ENCODE measurements at places on chromosomes 7 and 10.

GRCh38 chr7:48058990-48059389 is 23.6 kb downstream of the C7orf57 start:
- no peak for DNase-seq

- no peak for DNase-seq
Observed at GRCh38 chr7:80134536-80135308, at the start of gene GNAI1. GNAI1 (plus strand) TSS chr7:80134831; CDS start chr7:80135161, 330 bp downstream.

DNA sequence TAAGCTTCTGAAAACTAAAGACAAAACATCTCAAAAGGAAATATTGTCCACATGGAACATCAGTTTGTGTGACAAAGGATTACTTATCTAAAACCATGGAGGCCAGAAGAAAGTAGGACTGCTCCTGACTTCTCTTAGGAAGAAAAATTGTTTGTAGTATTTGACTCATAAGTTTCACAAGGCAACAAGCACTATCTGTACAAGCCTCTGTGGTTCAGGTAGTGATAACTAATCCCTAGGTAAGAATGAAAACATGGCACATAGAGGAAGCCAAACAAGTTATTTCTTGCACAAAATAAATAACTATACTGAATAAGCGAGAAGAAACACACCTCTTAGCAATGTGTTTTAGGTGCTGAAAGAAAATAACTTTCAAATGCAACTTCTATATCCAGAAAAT is 30.3 kb downstream of the TFPI2 start:
- DNase-seq: no peak

- DNase-seq: no peak
Observed at GRCh38 chr7:101916041-101916800, 98.8 kb downstream of the CUX1 start.

DNA sequence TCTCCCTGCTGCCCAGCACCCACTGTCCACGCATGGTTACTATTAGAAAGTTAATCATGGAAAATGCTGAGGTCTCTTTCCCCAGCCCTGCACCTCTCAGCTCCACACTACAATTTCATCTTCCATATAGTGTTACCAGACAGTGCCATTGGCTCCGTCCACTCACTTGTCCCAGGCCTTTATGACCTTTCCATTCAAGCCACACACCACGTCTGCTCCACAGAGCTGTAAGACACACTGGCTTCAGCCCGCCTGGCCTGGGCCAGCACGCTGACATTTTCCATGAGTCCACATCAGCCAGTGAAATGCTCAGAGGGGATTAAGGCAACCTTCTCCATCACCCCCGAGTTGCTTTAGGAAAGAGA is 118.7 kb downstream of the KCNMA1 start:
- no peak for DNase-seq

GRCh38 chr10:69614130-69614529 is 15.9 kb upstream of the FAM241B start:
- no peak for DNase-seq

DNA sequence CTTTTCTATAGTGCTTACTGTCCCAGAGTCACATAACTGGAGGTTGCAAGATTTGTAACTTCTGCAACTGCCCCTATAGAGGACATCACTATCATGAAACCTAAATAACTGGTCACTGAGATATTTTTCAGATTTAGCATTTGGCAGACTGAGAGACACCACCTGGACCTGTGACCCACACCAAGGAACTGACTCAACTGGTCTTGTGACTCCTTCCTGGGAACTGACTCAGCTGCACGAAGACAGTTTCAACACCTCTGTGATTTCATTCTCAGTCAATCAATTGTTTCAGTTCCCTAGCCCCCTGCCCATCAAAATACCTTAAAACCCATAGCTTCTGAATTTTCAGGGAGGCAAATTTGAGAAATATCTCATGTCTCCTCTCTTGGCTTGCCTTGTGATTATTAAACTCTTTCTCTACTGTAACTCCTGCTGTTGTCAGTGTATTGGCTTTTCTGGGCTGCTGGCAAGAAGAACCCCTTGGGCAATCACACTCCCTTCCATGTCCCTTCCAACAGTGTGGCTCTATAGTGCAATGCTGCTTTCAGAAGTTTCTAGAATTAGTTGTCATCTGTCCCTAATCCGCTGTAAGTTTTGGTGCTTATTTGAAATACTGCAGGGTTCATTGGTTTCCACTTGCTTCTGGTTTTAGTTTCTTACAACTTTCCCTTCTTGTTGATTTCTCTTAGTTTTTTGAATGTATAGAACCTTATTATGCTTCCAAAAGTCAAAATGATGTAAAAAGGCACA is 127.8 kb upstream of the ADCY1 start:
- no peak for DNase-seq

- DNase-seq: no peak
Observed at GRCh38 chr7:66500087-66500486, 128.6 kb upstream of the KCTD7 start.

- no peak for DNase-seq
Observed at GRCh38 chr10:95964756-95965155, 57.0 kb downstream of the CC2D2B start.

DNA sequence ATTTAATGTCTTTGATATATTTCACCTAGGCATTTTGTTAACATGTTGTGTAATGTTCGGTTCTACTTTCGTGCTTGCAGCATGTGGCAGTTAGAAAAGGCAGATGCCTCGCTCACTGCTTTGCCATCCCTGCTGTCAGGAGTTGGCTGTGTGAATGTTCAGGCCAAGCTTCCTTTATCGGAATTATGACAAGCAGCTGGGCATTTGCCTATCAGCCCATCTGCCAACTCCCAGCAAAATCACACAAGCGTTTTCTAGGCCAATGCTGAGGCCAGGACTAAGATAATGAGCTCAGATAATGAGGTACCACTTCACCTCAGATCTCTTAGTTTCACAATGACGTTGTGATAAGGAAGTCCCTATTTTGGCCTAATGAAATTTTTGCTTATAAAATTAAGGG is 212.7 kb upstream of the FAM3C start:
- no peak for DNase-seq

- no peak for DNase-seq
Observed at GRCh38 chr10:89522463-89522862, 12.9 kb downstream of the SLC16A12 start.

GRCh38 chr7:147062897-147063296 is 946.3 kb downstream of the CNTNAP2 start:
- no peak for DNase-seq

GRCh38 chr7:134827889-134828288 is 48.5 kb downstream of the CALD1 start:
- no peak for DNase-seq

DNA sequence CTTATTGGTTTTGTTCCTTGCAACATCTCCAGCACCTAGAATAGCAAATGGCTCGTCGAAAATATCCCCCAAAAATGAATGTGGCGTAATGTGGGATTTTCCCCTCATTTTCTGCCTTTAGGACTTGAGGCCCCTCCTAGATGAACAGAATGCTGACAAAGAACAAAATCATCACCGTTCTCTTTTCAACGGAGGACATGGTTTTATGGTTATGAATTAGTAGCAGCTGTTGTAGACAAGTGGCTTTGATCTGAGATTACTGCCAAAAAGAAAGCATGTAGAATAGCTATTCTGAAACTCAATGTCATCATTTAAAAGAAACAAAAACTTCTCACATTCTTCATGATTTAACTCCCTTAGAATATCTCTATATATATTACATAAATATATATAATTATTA is 17.2 kb upstream of the CALN1 start:
- no peak for DNase-seq

GRCh38 chr10:83469728-83470331 is 669.5 kb upstream of the GHITM start:
- DNase-seq: no peak

DNA sequence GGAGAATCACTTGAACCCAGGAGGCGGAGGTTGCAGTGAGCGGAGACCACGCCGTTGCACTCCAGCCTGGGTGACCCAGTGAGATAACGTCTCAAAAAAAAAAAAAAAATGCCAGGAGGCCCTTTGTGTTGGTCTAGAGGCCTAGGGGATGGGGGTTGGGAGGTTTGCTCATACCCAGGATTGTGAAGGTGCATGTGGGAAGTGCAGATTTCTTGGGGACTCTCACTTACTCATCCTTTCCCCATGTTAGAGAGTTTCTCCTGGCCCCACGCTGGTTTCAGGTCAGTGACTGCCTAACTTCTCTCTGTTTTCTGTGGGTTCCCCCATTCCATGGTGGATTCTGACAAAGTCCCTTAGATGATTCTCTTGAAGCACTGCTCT is 471.5 kb upstream of the CNTNAP2 start:
- DNase-seq: no peak

DNA sequence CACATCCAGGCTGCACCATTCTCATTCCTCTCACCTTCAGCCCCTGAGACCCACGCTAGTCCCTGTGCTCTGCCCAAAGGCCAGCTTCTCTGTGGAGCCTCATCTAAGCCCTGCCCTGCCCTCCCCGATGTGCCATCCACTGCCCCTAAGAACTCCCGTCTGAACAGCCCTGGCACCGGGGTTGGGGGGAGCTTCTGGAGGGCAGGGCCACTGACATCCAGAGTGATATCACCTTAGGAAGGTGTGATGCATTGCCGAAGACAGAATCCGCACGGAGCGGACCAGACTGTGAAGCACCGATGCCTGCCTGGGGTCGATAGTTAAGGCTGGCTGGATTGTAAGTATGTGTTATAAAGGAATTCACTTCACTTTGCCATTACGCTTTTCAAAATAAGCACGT is 511.0 kb downstream of the PTPRN2 start:
- DNase-seq: no peak

GRCh38 chr7:50704844-50705243 is 77.9 kb downstream of the GRB10 start:
- no peak for DNase-seq

GRCh38 chr10:12051241-12051640 is 8.6 kb upstream of the UPF2 start:
- no peak for DNase-seq

DNA sequence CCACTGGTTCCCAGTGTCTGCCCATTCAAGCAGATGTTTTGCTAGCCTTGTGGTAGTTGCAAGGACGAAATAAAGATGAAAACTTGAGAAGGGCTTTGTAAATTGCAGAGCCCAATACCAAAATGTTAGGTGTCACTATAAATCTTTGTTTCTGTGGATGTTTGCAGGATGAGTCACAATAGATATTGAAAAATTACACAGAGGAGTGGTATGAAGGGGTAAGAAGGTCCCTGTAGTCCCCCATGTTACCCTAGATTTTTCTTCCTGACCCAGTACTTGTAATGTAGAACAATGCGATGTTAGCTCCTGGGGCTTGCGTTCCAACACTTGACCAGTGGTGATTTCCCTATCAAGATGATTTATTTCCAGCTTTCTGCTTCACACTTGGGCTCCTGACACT is 102.6 kb upstream of the LYZL1 start:
- no peak for DNase-seq

GRCh38 chr10:66827353-66827752 is 98.5 kb upstream of the LRRTM3 start:
- DNase-seq: no peak

DNA sequence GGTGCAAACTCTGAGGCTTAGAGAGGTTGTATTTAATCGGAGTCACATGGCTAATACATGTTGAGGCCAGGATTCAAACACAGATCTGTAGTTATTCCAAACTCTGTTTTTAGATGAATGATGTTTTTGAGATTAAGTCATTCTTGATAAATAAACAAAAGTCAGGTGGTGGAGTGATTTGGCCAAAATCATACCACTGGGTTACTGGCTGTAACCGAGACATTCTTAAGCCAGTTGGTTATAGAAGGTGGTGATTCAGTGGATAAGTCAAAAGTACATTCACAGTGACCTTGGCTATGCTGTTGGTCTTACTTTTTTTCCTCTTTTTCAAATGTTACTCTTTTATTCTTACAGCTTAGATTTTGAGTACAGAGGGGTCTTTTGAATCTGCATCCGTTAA is 361.4 kb downstream of the KIF20B start:
- DNase-seq: no peak

DNA sequence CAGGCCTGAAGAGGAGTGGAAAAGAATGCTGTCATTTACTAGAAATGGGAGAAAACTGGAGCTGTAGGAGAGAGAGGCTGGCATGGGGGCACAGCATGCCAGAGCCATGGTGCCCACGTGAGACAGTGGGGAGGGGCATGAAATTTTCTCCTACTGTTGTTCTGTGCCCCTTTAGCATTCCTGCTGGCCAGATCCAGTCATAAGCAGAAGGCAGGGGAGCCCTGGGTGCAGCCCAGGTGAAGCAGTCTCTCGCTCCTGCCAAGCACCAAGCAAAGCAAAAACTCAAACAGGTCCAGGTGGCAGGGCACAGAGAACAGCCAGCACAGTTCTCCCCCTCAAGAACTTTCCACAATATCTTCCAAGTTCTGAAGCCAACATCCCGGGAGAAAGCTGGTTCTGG is 383.2 kb downstream of the TCERG1L start:
- no peak for DNase-seq

GRCh38 chr10:5595591-5595990 is 70.8 kb downstream of the ASB13 start:
- no peak for DNase-seq

- DNase-seq: no peak
Observed at GRCh38 chr10:72265990-72266865, 7.5 kb upstream of the DDIT4 start.

DNA sequence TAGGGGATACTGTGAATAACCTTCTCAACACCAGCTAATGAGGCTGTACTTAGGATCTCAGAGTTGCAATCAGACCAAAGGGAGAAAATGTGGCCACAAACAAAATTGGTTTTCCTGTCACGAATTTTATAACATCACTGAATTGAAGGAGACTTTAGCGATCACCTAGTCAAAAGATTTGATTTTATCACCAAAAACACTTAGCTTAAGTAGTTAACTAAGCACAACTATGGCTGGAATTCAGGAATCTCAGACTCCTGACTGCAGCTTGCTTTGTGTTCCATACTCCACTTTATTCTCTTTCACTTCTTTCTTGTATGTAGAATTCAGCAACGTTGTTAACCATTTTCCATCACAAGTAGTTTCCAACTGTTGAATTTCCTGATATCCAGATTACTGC is 152.0 kb downstream of the SLC16A9 start:
- DNase-seq: no peak

DNA sequence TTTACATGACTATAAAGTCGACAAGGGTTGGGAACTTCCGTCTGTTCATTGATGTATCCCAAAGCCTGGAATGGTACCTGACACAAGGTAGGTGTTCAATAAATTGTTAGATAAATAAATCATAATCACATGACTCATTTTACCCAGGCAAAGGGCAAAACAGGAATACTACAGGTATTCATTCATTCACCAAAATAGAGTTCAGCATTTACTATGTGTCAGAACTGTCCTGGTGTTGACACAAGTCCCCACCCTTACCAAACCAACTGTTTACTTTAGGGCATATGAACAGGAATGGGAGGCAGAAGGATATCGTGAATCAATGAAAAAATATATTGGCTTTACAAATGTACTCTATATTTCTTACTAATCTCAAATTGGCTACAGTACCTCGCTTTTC is 666 bp upstream of the YAE1 start:
- no peak for DNase-seq

- no peak for DNase-seq
Observed at GRCh38 chr7:151274936-151275812, 26.7 kb upstream of the SMARCD3 start.

- DNase-seq: no peak
Observed at GRCh38 chr10:89783406-89783805, 82.0 kb downstream of the KIF20B start.

DNA sequence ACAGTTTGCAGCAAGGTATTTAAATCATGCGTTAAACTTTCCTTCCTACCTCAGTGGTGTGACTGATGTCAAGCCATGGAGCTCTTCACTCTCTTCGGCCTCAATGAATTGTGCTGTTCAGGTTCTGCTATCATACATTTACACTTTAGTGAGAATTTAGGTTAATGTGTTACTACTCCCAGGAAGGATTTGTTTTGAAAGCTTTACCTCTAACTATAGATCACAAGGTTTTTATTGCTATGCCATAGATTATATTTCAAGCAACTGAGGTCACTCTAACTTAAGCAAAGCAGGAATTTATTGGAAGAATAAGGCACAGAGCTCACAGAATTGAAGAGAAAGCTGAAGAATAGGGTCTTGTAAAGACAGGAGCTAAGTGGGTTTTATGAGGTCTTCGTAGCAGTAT is 11.0 kb upstream of the ADD3 start:
- no peak for DNase-seq
